Left lobe of liver (tissue), 2 donors: ENCODE measurements at places on chromosomes 1 and 21.

DNA sequence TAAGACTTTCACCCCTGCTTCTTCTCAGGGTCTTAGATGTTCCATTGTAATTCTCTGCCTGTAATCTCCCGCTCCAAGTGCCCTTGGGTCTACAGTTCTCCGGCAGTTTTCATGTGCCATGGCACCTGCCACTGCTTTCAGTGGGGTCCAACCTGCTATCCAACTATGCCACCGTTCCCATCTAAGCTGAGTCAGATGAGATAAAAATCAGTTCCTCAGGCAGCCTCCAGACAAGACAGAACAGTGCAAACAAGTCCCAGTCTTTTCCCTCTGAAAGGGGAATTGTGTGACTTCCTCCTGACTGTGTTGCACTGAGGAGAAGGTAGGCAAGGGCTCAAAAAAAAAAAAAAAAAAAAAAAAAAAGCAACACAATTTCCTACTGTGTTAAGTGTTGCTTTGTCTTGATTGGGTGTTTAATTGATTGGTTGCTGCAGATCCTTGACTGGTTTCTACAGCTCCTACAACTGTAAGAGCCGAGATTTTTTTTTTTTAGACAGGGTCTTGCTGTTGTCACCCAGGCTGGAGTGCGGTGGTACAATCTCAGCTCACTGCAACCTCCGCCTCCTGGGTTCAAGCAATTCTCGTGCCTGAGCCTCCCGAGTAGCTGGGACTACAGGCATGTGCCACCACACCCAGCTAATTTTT is 50.7 kb downstream of the EBNA1BP2 start:
- DNase-seq = no peak

DNA sequence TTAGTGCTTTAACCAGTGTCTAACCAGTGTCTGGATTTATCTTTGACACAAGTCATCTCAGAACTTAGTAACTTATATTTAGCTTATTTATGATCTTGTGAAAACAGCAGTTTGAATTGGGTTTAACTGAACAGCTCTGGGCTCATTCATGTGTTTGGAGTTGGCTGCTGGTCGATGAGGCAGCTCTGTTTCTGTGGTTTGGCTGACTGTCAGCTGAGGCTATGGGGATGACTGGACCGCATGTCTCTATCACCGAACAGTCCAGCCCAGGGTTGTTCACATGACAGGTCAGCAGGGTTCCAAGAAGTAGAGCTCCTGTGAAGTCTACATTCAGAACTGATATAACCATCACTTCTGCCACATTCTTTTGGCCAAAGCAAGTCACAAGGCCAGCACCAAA is 29.1 kb upstream of the C21orf91 start:
- no peak for DNase-seq

DNA sequence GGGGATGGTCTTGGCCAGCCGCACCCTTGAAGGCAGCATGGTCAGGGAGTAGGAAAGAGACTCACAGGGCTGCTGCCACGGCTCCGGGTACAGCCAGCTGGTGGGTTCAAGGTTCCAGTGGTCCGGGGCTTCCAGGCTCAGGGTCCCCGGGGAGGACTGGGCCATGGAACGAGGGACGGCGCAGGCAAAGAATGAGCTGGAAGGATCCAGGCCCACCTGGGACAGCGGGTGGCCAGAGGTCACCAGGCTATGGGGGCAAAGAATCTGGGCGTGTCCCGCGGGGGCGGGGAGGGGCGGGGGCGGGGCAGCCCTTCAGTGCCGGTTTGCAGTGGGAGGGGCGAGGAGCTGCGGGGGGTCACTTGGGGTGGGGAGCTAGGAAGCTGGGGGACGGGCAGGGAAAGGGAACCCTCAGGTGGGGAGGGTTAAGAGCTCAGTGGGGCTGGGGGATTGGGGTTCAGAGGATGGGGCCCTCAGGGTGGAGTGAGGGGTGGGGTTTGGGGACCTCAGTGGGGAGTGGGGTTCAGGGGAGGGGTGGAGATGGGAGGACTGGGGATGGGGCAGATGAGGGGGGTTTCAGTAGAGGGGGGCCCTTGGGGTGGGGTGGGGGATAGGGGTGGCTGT is at the start of gene DNMT3L:
Gene DNMT3L, minus strand, starts transcription at position 223 of the 621 bp plus-strand sequence. CDS start 638 bp downstream, outside the sequence.
- DNase-seq = no peak

GRCh38 chr1:160429702-160430535 is 29.6 kb downstream of the VANGL2 start:
- DNase-seq = no peak

DNA sequence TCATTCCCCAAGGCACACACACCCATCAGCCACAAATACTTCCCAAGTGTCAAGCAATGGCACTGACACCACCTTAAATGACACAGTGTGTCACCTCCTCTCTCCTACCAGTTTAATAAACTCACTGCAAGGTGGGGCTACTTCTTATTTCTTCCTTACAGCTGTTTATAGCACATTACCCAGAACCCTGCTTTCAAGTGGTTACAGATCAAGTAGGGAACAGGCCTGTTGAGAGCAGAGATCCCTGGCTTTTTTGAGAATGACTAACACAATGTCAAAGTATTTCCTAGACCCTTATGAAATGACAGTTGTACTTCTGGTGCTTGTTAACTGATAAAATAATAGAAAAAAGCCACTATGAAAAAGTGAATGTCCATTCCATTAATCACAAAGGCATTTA is 19.8 kb downstream of the ZBTB17 start:
- no peak for DNase-seq

- DNase-seq = no peak
Measured at GRCh38 chr1:205600085-205600484, 31.7 kb downstream of the ELK4 start.

GRCh38 chr1:57254022-57254421 is 169.8 kb downstream of the DAB1 start:
- DNase-seq = no peak

- DNase-seq = no peak
Measured at GRCh38 chr1:35692317-35692716, 26.4 kb downstream of the C1orf216 start.

- DNase-seq = no peak
Measured at GRCh38 chr1:15637826-15638225, 20.6 kb downstream of the DDI2 start.
